ENCODE measurements at places on chromosomes 12 and 14.

GRCh38 chr12:72610342-72610741 is 338.2 kb downstream of the TRHDE start:
- DNase-seq: no peak

GRCh38 chr14:90168425-90169105 is 87.8 kb upstream of the PSMC1 start:
- DNase-seq: no peak

- DNase-seq: no peak
Observed at GRCh38 chr14:95569440-95569839, 34.6 kb downstream of the GLRX5 start.

DNA sequence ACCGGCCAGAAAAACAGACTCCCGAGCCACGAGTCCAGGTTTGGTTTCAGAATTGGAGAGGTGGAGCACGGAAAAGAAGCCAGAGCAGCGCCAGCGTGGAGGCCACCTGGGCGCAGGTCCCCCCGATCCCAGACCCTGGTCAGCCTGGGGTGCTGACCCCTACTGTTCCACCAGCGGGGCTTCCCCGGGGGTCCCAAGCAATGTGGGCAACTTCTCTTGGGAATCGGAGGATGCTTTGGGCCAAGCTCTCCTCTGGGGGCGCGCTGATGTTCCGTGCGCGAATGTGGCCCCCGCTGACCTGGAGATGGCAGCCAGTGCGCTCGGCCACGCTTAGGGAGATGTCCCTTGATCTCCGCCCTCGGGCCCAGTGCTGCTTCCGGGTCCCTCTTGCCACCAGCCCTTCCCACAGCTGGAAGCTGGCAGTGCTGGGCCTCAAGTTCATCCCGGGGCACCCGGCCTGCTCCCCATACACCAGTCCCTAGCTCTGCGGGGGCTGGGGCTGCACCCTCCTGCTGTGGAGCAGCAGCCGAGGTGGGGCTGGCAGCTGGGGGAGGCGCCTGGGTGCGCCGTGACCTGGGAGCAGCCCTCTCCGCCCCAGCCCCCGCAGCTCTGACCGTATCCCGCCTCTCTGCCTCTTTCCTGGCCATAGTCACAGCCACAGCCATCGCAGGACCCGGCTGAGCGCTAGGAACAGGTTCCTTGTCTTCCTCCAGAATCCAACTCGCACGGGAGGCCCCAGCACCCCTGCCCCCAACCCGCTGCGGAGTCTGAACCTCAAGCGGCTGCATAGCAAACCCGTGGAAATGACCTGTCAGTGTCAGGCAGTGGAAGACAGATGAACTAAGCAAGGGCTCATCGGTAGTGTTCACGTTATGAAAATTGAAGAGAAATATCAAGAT is 91.2 kb downstream of the RCOR1 start:
- peak; percentile 59 for DNase-seq
